Mesenchymal stem cell (in vitro differentiated cells and primary cell): ENCODE measurements at places on chromosomes 7 and 10.

DNA sequence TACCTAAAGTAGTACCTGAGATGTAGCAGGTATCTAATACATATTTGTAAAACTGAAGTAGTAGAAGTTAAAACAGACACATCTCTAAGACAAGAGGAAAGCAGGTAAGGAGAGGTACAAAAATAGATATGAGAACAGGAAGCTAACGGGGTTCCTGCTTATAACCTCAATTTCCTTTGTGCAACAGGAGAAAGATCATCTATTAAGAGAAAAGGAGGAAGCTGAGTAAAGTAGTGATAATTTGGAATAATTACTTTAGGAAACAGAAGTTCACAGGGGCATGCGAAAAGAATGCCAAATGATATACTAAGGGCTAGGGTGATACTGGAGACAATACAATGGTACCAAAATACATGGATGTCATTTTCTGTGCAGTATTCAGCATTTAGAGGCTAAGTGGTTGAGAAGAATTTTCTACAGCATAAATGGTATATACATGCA is 108.7 kb downstream of the NRBF2 start:
- H3K27ac ChIP-seq: no peak overlapping the region
- H3K4me3 ChIP-seq: no peak overlapping the region
- DNase-seq: no peak
- peaks cover 10% of the 10 kb centered on the region for H3K4me1 ChIP-seq
- peaks cover 3% of the 10 kb centered on the region for H3K36me3 ChIP-seq
- H3K27me3 ChIP-seq: no peaks in the 10 kb centered on the region

GRCh38 chr10:98920360-98920759 is 315.3 kb downstream of the HPSE2 start:
- no peaks in the 10 kb centered on the region for H3K36me3 ChIP-seq
- no peaks in the 10 kb centered on the region for H3K27me3 ChIP-seq
- H3K4me3 ChIP-seq: no peak overlapping the region
- no peaks in the 10 kb centered on the region for H3K4me1 ChIP-seq

GRCh38 chr10:71835671-71836595 is 15.1 kb downstream of the PSAP start:
- H3K4me1 ChIP-seq: peaks cover 47% of the 10 kb centered on the region
- peak; percentile 76 for DNase-seq
- H3K27ac ChIP-seq: peak overlapping the region; percentile 68
- peaks cover 41% of the 10 kb centered on the region for H3K36me3 ChIP-seq

DNA sequence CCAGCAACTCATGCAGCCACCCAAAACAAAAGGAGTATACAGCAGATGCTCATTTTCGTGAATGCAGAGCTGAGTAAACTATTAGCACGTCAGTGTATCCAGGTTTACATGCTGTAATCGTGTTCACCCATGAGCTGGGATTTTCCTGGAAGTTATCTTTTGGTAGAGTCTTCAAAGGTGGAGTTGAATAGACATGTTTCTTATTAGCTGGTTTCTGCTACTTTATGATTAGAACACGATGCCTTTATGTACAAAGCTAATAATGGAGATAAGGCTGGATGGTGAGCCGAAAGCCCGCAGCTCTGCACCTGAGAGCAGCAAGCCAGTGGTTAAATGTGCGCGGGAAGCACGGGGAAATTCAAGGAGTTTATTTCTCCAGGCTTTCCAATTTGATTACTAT is 123.8 kb downstream of the ADARB2 start:
- DNase-seq: no peak
- no peaks in the 10 kb centered on the region for H3K36me3 ChIP-seq
- H3K4me1 ChIP-seq: peaks cover 3% of the 10 kb centered on the region
- no peak overlapping the region for H3K27ac ChIP-seq
- H3K4me3 ChIP-seq: no peak overlapping the region

DNA sequence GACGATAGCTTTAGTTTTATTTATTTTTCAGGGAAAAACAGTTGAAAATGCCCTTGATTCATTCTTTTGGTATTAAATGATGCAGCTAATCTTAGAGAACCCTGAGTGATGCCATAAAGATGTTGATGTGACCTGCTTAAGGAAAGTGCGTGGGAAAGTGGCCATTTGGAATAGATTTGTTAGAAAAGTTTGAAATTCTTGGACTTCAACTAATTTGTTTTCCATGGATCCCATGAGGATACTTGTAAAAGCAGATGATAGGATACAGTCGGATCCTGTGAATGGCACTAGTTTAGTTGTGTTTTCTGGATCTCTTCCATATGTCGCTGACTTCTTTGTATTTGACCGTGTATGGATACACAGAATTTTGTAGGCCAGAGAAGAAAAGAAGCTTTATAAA is 69.0 kb downstream of the SEPTIN7 start:
- H3K27me3 ChIP-seq: no peaks in the 10 kb centered on the region
- no peak overlapping the region for H3K27ac ChIP-seq
- peaks cover 58% of the 10 kb centered on the region for H3K36me3 ChIP-seq
- no peak overlapping the region for H3K4me3 ChIP-seq
- peak; percentile 42 for DNase-seq

GRCh38 chr10:111211706-111212105 is 134.9 kb downstream of the ADRA2A start:
- H3K4me1 ChIP-seq: no peaks in the 10 kb centered on the region
- peak; percentile 1 for DNase-seq
- H3K36me3 ChIP-seq: no peaks in the 10 kb centered on the region
- no peak overlapping the region for H3K27ac ChIP-seq

GRCh38 chr10:76874176-76874575 is 763.4 kb downstream of the KCNMA1 start:
- peaks cover 4% of the 10 kb centered on the region for H3K27me3 ChIP-seq
- no peaks in the 10 kb centered on the region for H3K4me1 ChIP-seq
- no peak overlapping the region for H3K27ac ChIP-seq
- H3K4me3 ChIP-seq: peak overlapping the region; percentile 25
- no peaks in the 10 kb centered on the region for H3K36me3 ChIP-seq
- DNase-seq: peak; percentile 13

- peak; percentile 87 for DNase-seq
- peaks cover 6% of the 10 kb centered on the region for H3K36me3 ChIP-seq
- peaks cover 33% of the 10 kb centered on the region for H3K4me1 ChIP-seq
- peak overlapping the region; percentile 63 for H3K4me3 ChIP-seq
Measured at GRCh38 chr7:5694221-5694754, 87.2 kb downstream of the RNF216 start.

GRCh38 chr10:69392481-69393000 is 24.2 kb downstream of the TACR2 start:
- no peak overlapping the region for H3K4me3 ChIP-seq
- peak; percentile 80 for DNase-seq
- H3K27ac ChIP-seq: no peak overlapping the region
- H3K27me3 ChIP-seq: no peaks in the 10 kb centered on the region

DNA sequence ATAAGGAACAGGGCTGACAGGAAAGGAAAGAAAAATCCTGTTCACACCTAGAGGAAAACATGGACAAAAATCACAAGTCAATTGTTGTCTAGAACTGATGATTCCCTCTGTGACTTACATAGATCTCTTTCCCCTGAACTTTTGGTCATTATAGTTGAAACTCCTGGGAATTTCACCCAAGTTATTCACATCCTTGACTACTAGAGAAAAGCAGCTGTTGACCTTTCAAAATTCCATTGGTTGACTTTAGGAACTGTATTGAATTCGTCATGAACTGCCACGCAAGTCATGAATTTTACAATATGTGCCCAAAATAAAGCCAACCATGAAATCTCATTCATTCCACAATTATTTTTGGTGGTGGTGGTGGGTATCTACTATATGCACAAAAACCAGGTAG is 104.3 kb downstream of the UBE2H start:
- H3K4me3 ChIP-seq: no peak overlapping the region
- H3K36me3 ChIP-seq: peaks cover 4% of the 10 kb centered on the region
- H3K27me3 ChIP-seq: no peaks in the 10 kb centered on the region

DNA sequence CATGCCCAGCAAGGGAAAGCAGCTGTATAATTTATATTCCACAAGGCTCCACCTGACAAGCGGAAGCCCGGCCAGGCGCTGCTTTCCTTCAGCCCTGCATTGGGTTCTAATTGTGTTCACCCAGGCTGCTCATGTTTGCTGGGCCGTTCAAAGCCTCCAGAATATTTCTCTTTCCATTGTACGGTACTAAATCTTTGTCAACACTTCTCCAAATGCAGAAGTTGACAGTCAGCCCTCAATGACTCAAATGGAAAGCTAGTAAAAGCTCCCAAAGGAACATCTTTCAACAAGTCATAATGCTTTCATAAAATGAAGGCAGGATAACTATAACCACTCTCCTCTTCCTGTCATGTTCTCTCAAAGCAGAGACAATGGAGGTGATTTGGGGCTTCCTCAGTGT is 17.8 kb upstream of the CPXM2 start:
- H3K4me1 ChIP-seq: no peaks in the 10 kb centered on the region
- no peak overlapping the region for H3K27ac ChIP-seq
- DNase-seq: no peak
- H3K4me3 ChIP-seq: no peak overlapping the region
- H3K36me3 ChIP-seq: no peaks in the 10 kb centered on the region

DNA sequence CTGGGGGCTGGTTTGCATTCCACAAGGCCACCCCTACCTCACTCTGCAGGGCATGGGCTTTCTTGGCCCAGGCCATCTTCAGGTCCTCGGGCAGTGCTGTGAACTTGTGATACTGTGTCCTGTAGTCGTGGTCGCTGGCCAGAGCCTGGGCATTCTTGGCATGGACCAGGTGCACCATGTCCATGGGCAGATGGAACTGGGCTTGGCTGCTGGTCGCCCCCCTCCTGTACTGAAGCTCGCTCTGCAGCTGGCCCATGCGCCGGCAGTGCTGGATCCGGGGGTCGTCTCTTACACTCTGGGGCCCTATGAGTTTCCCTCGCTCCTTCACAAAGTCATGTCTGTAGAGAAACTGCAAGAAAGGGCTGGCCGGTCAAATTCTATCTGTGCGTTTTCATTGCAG is 51.7 kb downstream of the HABP2 start:
- H3K27me3 ChIP-seq: peaks cover 14% of the 10 kb centered on the region
- no peak overlapping the region for H3K4me3 ChIP-seq
- no peaks in the 10 kb centered on the region for H3K36me3 ChIP-seq
- DNase-seq: no peak

DNA sequence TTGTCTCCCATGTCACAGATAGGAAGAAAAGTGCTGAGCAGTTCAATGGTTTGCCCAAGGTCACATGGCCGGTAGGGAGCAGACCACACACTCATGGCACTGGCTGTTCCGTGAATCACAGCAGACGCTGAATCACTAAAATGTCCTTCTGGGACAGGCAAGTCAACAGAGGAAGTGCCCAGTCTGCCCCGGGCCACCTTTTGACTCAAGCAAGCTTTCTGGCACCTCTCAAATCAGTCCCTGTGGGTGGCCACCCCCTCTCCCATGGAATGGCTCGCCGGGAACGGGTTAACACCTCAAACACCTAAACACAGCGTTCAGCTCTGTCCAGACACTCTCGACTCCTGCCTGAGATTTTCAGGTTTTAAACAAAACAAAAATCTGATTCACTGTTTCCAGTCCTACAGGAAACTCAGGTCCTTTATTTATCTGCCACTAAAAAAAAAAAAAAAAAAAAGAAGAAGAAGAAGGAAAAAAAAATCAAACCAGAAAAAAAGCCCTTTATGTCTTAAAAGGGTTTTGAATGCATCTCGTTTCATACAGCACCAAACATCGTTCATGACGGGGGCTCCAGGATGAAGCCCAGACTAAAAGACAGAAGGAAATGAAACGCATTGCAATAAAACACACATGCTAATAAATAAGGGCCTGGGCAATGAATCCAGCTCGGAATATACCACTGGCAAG is 15.5 kb downstream of the CARD11 start:
- no peak overlapping the region for H3K27ac ChIP-seq
- no peaks in the 10 kb centered on the region for H3K36me3 ChIP-seq
- H3K4me3 ChIP-seq: no peak overlapping the region

DNA sequence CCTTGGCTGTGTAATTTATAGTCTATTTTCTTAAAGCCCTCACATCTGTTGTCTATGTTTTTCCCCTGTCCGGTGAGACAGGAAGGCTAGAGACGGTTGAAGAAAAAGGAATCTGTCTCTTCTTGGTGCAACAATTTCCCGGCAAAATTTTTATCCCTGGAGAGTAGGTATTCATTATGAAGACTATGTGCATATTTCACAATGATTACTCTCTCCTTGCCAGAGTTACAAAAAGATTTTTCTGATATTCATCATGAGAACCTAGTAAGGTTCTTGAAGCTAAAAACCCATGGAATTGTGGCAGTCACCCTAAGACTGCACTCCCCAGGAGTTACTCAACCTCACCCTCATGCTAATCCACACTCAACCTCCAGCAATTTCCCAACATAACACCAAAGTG is 55.0 kb upstream of the GHITM start:
- H3K4me1 ChIP-seq: no peaks in the 10 kb centered on the region
- no peaks in the 10 kb centered on the region for H3K27me3 ChIP-seq
- H3K27ac ChIP-seq: no peak overlapping the region
- DNase-seq: no peak

GRCh38 chr10:98425511-98426352 is 10.8 kb upstream of the PYROXD2 start:
- peaks cover 4% of the 10 kb centered on the region for H3K4me1 ChIP-seq
- H3K27ac ChIP-seq: no peak overlapping the region
- H3K4me3 ChIP-seq: no peak overlapping the region
- H3K36me3 ChIP-seq: peaks cover 66% of the 10 kb centered on the region

GRCh38 chr10:84254552-84255478 is 10.0 kb downstream of the RGR start:
- H3K4me3 ChIP-seq: no peak overlapping the region
- H3K36me3 ChIP-seq: no peaks in the 10 kb centered on the region

GRCh38 chr10:80472234-80473095 is 18.4 kb downstream of the TSPAN14 start:
- H3K36me3 ChIP-seq: peaks cover 48% of the 10 kb centered on the region
- H3K27me3 ChIP-seq: no peaks in the 10 kb centered on the region

GRCh38 chr10:42866115-42866995 is 83.8 kb downstream of the BMS1 start:
- H3K4me3 ChIP-seq: peak overlapping the region; percentile 70
- DNase-seq: peak; percentile 75
- no peaks in the 10 kb centered on the region for H3K36me3 ChIP-seq
- peaks cover 9% of the 10 kb centered on the region for H3K4me1 ChIP-seq

DNA sequence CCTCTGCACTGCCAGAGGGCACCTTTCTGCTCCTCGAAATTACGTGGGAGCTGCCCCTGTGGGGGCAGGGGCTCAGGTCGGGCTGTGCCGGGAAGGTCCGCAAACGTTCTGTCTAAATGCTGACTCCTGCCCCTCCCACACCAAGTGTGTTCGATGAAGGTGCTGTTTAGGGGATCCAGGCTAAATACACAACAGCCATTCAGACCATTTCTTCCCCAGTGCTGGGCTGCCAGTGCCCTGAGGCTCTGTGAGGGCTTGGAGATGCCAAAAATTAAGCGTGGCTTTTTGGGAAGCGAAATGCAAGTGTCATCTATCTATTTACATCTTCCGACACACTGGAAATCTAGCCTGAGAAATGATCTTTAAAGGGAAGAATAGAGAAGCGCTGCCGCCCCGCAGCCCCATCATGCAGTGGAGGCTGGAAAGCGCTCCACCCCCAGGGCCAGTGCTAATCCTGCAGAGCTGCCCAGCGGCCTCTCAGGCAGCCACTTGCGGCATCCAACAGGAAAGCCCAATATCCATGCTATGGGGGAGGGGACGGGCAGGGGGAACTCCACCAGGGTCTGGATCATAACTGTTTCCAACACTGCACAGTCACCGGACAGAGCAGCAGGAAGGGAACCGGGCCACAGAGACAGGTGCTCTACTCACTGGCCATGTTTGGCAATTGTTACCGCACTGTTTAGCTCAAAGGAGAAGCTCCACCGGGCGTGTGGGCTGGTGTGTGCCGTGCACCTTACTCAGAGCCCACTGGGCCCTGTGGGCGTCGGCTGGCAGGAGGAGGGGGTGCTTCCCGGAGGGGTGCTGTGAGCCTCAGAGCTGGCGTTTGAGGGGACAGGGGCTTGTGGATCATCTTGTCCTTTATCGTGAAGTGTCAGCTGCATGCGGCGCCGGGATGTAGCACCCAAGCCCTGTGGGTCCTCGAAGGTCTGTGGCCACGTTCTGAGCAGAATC is 205.5 kb downstream of the DNAJB6 start:
- H3K36me3 ChIP-seq: peaks cover 4% of the 10 kb centered on the region
- no peak for DNase-seq
- H3K27me3 ChIP-seq: no peaks in the 10 kb centered on the region
- peaks cover 2% of the 10 kb centered on the region for H3K4me1 ChIP-seq
- H3K27ac ChIP-seq: no peak overlapping the region
